ENCODE measurements at places on chromosomes 11 and 22.

DNA sequence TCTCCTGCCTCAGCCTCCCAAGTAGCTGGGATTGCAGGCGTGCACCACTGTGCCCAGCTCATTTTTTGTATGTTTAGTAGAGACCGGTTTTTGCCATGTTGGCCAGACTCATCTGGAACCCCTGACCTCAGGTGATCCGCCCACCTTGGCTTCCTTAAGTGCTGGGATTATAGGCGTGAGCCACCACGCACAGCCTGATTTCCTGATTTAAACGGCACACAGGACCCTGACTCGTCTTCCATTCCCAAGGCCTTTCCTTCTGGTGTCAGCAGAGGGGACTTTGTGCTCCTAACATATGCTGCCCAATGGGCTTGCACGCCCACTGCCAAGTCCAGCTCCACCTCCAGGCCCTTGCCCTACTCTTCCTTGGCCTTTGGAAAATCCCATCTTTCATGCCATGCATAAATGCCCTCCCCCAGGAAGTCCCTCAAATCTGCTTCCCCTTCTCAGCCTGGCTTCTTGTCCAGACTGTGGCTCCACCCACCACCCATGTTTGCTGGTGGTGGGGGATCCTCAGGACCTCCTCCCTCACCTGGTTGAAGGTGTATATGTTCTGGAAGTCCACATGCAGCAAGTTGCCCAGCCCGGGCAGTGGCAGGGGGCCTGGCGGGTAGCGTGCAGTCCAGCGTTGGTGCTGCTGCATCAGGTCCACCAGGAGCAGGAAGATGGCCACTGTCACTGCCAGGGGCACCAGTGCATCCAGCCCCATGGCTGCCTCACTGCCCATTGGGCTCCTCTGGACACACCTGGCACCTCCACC is 23.9 kb upstream of the CYP2D6 start:
- no peak for DNase-seq

GRCh38 chr22:34255042-34255441 is 334.8 kb upstream of the LARGE1 start:
- no peak for DNase-seq

DNA sequence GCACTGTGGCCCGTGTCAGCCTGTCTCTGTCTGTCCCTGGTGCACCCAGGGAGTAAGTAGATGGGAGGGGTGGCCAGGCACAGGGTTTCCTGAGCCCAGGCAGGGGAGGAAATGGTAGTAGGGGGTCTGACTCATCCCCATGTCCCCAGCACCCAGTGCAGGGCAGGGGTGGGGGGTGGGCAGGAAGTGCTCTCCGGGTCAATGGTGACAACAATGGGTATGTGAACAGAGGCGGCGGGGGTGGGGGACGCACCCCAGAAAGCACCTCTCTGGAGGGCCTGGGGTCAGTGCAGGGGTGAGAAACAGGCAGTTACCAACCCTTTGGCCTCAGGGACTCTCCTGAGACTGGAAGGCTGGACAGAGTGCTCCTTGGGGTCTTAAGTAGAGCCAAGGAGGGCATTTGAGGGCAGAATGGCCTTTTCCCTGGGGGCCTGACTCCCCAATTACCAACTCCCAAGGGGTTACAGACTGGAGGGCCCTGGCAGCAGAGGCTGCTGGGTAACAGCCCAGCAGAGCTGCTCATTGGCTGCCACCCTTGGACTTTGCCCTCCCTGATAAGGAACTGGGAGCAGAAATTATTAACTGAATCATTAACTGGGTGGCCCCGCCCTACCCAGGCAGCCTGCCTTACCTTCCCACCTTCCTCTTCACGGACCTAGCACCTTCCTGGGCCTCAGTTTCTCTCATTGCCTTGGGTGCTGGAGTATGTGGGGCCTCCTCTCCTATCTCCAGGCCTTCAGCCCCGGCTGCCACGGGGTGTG is 4.2 kb downstream of the MYRF start:
- no peak for DNase-seq

- DNase-seq = peak; percentile 74
Measured at GRCh38 chr22:17968126-17968525, 56.2 kb downstream of the MICAL3 start.

GRCh38 chr11:17563231-17563646 is 16.2 kb downstream of the OTOG start:
- DNase-seq = no peak

- no peak for DNase-seq
Measured at GRCh38 chr11:46050003-46050461, 71.2 kb downstream of the PHF21A start.

- no peak for DNase-seq
Measured at GRCh38 chr11:29312812-29313211, 704.0 kb downstream of the KCNA4 start.

- no peak for DNase-seq
Measured at GRCh38 chr22:36948273-36949225, 35.1 kb downstream of the CSF2RB start.

DNA sequence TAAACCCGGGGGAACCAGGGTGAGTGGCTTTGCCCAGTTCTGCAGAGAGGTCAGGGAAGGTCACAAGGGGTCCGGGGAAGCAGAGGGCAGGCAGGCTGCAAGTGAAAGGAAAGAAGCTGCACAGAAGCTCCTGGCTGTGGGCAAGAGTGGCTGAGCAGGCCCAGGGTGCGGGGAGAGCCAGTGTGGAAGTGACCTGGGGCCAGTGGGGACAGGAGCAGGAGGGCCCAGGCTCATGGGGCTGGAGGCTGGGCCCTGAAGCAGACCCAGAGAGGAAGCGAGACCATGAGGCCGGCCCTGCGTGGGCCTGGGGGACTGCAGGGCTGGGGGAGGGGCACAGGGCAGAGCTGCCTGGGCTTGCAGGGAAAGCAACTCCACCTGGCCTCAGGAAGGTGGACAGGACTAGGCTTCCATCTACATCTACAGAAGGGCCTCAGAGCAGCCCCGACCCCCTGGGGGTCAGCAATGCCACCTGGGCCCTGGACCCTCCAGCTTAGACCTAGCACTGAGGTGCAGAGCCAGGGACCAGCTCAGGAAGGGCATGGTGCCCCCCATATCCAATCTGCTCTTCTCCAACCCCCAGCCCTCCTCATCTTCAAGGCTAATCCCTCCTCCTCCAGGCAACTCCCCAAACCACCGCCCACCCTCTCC is 11.6 kb downstream of the IGF2 start:
- DNase-seq = no peak

DNA sequence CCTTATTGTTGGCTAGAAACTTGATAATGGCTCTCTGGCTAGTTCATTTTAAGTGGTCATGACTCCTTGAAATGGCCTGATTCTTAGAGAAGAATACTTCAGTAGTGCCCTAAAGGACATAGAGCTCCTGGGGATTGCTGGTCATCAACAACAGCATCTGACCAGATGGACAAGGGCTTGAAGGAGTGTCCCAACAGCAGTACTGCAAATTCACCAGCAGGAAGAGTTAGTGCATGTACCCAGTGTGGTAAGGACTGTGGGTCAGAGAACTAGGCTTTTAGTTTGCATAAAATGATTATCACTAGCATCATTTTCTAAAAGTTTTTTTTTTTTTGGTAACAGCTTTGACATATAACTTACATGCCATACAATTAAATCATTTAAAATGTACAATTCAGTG is 39.5 kb upstream of the CUL5 start:
- DNase-seq = no peak

DNA sequence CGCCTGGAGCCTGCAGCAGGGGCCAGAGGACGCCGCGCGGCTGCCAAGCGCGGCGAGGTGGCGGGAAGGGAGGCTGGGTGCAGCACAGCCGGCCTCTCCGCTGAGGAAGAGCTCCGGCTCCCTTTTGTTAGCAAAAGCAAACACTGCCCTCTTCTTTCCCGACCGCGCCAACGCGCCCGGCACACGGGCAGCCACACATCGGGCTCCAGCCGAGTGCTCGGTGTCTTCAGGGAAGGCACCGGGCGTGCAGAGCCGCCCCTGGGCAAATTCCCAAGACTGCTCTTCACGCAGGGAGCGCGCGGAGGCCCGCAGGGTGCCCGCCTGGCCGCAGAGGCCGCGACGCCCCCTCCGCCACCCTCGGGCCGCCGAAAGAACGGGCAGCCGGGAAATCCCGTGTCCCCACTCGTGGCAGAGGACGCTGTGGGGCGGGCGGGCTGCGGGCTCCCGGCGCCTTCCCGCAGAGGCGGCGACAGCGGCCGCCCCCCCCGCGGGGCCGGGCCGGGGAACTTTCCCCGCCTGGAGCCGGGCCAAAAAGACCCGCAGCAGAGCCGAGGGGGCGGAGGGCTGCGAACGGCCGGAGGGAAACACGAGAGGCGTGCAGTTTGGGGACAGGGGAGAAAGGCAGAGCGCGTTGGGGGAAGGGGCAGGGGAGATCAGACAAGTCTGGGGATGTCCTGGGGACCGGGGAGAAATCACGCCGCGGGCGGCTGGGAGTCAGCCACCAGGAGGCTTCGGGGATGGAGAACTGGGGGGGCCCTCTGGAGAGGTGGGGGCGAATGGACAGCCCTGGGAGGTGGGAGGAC is 931 bp downstream of the CADM1 start:
- DNase-seq = no peak

DNA sequence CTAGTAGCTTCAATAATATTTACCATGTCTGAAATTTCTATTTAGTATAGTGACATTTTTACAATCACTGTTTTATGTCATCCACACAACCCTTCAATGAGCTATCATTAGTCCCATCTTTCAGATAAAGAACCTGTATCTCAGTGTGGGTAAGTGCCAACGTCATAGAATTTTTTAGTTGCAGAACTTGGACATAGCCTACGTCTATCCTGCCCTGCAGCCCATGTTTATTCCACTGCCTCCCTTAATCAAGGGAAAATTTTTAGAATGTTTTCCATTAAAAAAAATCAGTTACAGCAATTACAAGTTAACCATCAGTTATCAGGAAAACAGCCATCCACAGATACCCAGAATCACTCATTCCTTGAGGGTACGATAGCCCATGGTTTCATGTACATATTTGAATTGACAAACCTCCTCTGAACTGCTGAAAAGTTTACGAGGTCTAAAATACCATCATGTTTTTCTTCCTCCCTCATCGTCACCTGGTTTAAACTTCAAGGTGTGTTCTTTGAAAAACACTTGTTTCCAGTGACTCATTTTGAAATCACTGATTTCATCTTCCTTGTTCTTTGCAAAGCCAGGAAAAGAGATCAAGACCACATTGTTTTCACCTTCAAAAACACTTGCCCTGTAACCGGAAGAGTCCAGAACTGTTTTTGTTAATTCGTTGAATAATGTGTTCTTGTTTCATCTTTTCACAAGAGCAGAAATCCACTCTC is 100.9 kb downstream of the FAM76B start:
- DNase-seq = no peak

GRCh38 chr11:26651916-26652315 is 69.9 kb downstream of the SLC5A12 start:
- DNase-seq = peak; percentile 5

DNA sequence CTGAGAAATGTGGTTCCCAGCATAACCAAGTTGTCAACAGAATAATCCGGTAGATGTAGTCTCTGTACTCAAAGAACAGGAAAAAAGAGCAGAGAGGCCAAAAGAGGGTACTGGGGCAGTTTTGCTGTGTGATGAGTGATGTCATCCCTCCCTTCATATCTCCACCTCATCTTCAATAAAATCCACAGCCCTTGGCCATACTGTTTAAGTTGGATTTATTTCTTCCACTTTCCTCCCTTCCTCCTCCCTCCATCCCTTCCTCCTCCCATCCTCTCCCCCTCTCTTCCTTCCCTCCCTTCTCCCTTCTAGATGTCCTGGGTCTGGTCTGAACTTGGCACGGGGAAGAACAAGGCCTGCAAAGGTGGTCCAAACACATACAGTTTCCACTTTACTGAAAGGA is 18.2 kb upstream of the GRK3 start:
- no peak for DNase-seq

DNA sequence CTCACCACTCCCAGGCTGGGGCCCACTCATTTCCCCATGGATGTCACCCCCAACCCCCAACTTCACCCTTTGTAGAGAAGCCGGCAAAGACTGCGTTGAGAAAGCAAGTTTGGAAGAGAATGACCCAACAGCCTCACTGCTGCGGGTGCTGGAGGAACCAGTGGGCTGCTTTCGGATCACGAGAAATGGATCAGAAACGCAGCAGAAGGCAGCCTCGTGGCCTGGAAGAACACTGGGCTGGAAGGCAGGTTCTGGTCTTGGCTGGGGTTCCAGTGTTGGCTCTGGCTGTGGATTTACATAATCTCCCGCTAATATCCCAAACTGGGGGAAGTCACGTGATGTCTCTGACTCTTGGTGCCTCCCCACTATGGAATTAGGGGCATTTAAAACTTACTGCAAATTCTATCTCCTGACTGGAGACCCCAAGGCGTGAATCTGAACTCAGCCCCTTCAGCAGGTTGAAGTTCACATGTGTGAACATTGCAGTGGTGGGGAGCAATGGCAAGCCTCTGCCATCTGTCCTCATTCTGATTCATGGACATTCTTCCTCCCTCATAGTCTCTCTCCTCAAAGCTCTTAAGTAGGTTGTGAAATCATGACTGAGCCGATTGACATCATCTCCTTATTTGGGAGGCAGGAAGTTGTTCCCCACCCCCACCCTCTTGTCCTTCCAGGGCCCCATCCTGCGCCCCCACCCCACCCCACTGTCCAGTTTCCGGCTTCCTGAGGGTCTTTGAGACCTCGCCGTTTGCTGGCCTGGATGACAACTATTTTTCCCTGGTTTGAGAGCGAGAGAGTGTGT is 37.0 kb upstream of the TIMP3 start:
- no peak for DNase-seq

DNA sequence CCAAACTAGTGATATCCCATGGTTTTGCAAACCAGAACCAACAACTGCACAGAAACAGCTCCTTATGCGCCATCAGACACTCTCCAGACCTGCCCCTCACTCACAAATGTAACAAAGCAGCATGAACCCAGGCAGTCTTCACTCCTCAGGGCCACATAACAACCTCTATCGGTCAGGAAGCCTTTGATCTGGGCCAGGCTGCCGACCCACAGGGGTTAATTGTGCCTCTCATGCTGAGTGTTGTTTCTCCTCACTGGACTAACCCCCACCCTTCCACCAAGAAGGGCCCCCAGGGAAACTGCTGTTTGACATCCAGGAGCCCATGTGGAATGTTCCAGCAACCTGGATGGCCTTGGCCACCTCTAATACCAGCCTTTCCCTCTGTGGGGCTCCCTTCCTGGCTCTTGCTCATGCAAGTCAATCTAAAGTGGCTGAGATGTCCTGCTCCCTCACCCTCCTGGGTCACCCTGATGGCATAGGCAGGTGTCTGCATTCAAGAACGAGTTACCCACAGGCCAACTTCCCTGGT is 7.9 kb upstream of the RGL4 start:
- DNase-seq = no peak

- no peak for DNase-seq
Measured at GRCh38 chr11:5345831-5346230, 2.5 kb upstream of the OR51B5 start.

GRCh38 chr11:104009744-104010143 is 26.7 kb upstream of the DDI1 start:
- DNase-seq = no peak

DNA sequence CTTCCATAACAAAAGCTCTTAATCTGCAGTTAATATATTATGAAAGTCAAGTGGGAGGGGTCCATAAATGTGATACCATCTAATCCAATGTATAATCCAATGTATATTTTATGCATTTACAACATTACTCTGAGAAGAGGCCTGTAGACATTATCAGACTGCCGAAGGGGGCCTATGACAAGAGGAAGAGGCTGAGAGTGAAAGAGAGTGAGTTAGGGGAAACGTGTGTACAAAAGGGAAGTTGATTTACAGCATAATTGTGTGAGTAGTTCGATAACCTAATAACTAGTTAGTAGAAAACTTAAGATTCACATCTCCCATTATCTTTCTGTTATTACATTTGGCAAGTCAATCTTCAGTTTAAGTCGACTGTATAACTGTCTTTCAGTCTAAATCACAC is 86.6 kb downstream of the DDX10 start:
- DNase-seq = no peak

GRCh38 chr11:107834995-107835394 is 23.6 kb downstream of the SLC35F2 start:
- no peak for DNase-seq
